ENCODE measurements at places on chromosomes 7 and 10.

- no peak for DNase-seq
Measured at GRCh38 chr7:91265693-91266066, 1.4 kb downstream of the FZD1 start.

- DNase-seq, result no peak
Measured at GRCh38 chr7:9028012-9028411, 594.6 kb downstream of the NXPH1 start.

GRCh38 chr10:34489973-34490745, 324.9 kb downstream of the PARD3 start:
- DNase-seq, result no peak

DNA sequence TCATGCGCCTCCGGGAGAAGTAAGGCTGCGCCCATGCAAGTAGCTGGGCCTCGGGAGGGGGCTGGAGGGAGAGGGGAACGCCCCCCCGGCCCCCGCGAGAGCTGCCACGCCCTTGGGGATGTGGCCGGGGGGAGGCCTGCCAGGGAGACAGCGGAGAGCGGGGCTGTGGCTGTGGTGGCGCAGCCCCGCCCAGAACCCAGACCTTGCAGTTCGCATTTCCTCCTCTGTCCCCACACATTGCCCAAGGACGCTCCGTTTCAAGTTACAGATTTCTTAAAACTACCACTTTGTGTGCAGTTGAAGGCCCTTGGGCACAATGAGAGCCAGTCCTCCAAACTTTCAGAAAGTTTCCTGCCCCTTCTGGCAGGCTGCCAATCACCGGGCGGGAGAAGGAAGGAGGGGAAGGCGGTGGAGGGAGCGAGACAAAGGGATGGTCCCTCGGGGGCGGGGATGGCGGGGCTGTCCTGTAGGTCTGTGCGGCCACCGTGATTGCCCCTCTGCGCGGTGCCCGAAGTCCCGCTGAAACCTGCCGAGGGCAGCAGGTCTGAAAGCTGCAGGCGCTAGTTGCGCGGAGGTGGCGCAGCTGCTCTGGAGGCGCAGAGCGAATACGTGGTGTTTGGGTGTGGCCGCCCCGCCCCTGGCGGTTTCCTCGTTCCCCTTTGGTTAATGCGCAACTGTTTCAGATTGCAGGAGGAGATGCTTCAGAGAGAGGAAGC, 2.1 kb downstream of the VIM start:
- DNase-seq, result peak; percentile 87

GRCh38 chr10:78267598-78267997, 233.9 kb downstream of the RPS24 start:
- no peak for DNase-seq

GRCh38 chr7:113797420-113798010, 121.3 kb downstream of the PPP1R3A start:
- DNase-seq, result no peak

GRCh38 chr7:4302203-4302905, 379.7 kb upstream of the FOXK1 start:
- no peak for DNase-seq

DNA sequence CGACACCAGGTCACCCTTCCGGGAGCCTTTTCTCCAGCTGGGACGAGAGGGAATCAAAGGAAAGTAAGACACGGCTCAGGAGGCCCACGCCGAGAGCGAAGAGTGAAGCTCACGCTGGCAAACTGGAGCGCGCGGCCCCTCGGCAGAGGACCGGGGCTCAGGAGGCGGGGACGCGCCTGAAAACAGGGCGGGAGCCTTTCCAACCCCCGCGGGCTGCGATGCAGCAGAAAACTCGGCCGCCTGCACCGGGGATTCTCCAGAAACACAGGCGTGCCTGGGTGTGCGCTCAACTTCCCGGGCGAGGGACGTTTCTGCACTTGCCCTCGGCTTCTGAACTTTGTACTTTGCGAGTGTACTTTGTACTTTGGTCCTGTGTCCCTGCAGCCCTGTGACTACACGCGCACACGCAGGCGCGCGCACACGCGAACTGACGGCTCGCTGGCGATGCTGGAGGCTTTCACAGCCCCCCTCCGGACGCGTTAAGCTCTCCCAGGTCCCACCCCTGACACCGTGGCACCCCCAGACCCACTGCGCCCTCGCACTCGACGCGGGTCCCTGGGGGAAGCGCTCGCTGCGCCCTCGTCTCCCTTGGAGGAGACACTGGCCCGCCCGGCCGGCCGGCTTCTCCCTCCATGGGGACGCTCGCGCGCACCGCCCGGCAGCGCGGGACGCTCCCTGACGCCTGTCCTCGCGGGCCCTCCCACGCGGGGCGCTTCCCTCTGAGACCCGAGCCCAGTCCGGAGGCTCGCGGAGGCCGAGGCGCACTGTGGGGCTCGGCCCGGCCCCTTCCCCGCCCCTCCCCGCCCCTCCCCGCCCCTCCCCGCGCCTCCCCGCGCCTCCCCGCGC, 588 bp upstream of the PAOX start:
- DNase-seq, result peak; percentile 85

DNA sequence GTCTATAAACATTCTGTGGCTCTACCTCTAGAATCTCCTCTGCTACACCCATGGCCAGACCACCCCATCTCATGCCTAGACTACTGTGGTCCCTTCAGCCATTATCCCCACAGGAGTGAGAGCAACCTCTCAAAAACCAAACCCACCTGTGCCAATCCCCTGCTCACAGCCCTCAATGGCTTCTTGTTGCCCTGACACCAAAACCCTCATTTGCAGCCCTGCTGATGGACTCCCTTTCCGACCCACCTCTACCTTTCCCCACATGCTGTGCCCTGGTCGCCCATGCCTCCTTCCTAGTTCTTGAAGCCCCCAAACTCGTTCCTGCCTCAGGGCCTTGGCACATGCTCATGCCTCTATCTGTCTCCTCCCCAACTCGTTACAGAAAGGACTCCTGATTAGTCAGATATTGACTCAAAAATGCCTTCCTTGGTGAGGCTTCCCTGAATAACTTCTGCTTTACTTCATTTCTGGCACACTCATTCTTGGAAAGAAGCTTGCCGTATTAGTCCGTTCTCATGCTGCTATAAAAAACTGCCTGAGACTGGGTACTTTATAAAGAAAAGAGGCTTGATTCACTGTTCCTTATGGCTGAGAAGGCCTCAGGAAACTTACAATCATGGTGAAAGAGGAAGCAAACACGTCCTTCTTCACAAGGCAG, 104.2 kb downstream of the TEX36 start:
- DNase-seq, result no peak

GRCh38 chr10:125812128-125812750, 10.8 kb downstream of the UROS start:
- DNase-seq, result no peak

DNA sequence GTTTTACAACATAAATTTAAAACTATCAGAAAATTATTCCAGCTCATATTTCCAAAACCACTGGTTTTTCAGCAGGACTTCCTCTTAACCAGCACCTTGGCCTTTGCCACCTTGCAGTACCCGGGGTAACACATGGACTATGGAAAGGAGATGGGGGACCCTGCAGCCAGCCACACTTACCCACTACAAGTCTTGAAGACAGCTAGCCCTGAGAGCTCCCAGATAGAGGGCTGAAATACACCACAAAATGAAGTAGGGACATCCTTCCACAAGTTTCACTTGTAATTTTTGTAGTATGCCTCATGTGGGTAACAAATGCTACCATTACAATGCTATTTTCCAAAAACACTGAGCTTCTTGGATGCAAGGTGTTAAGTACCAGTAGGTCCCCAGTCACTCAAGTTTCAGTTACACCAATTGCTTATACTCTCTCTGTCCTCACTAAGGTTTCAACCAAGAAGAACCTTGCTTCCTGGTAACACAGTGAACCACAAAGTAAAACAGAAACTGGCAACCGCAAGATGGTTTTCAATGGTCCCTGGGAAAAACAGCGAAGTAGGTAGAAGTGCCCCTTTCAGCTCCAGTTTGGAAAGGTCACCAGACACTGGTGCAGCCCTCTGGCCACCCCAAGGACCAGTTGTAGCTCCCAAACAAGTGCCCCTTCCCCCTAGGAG, 110.9 kb downstream of the SGMS1 start:
- DNase-seq, result no peak

GRCh38 chr10:118850418-118851061, 95.8 kb upstream of the CACUL1 start:
- no peak for DNase-seq

- no peak for DNase-seq
Measured at GRCh38 chr10:121870413-121870812, 57.4 kb downstream of the ATE1 start.
